ENCODE measurements at places on chromosomes 2 and 18.

- DNase-seq, result no peak
Observed at GRCh38 chr2:85756195-85756594, 2.4 kb downstream of the ATOH8 start.

- DNase-seq, result no peak
Observed at GRCh38 chr18:50053111-50053510, 141.8 kb downstream of the MYO5B start.

DNA sequence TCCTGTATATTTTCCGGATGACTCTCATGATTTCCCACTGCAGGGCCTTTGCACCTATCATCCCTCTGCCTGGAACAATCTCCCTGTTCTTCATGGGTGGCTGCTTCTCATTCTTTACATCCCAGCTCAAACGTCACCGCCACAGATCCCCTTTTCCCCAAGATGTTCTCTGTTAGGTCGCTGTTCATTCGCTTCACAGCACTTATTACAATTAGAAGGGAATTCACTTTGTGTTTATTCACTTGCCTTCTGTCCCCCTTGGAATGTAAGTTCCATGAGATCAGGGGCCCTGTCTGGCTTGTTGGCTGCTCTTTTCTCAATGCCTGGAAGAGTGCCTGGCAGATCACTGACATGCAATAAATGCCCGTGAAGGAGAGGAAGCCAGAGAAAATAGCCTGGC lies 106.7 kb downstream of the FOXI3 start:
- DNase-seq, result no peak

DNA sequence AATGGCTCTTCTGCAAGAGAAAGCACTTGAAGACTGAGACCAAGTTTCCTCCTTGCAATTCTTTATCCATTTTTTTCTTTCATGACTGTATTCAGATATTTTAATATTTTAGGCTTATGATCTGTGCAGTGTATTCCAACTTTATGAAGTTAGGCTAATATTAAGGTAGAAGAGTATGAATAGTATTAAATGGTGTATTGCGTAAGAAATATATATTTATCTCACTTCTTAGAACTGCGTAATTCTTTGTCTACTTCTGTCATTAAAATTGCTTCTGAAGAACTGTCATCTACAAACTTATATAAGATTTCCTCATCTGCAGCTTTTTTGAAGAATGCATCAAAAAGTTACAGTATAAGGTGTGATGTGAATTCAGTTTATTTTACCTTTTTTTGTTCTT lies 183.2 kb downstream of the DLGAP1 start:
- no peak for DNase-seq

DNA sequence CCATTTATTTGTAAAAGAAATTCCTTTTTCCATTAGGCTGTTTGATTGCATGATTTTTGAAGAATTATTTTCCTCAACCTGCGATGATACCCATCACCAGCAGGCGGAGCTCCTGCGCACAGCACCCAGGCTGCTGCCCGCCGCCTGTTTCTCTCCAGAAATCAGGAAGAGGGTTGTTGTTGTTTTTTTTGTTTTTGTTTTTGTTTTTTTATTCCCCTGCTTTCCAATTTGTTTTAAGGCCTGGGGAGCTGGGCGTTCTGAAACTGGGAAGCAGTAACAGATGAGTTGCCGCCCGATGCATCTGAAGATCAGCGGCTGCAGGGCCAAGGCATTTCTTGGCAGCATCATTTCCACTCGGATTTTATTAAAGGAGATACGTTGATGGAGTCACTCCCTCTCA lies 132.1 kb downstream of the MBP start:
- peak; percentile 55 for DNase-seq

DNA sequence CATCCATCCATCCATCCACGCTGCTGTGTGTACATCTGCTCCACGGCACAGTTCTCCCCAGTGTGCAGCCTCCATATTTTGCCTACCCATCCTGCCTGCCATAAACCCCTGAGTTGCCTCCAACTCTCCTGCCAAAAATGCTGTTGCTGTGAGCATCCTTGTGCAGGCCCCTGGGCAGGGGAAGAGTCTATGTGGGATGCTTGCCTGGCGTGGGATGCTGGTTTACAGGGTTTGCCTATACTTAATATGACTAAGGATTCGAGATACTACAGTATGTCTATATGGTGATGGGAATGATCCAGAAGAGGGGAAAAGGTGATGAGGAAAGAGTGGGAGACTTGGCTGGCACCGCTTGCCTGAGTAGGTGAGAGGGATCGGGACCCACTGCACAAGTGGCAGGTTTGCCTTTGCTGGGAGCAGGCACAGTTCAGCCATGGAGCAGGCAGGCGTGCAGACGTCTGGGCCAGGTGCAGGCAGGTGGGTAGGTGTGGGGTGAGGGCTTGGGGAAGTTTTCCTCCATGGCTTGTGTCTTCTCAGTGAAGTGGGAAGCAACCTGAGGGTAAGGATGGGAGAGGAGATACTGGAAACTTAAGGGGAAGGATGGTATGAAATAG lies 30.2 kb upstream of the FAHD2A start:
- no peak for DNase-seq

GRCh38 chr2:3535794-3536681 lies 16.7 kb upstream of the ADI1 start:
- DNase-seq, result peak; percentile 9

DNA sequence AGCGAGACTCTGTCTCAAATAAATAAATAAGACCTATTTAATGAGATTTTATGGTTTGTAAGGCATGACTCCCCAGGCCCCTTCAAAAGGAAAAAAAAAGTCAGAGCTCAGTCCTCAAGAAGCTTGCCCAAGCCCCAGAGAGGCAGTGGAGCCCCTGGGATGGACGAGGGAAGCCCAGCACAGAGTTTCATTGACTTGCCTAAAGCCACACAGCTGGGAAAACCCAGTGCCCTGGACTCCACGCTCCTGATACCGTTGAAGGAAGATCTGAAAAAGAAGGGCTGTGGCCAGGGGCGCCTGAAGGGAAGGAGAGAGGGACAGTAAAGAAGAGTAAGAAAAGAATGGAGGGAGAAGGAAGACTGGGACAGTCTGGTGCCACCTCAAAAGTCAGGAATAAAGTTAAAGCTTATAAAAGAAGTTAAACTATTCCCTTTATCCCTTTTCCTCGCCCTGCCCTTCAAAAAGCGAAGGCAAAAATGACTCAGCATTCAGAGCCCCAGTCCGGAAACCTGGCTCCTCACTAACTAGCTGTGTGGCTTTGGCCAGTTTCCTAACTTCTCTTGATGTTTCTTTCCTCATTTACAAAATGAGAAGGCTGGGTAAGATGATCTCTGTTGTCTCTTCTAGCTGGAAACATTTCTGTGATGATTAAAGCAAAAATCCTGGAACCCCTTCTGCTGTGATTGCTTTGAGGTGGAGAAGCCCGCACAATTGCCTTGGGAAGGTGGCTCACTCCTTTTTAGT lies 46.7 kb downstream of the LYPD1 start:
- DNase-seq, result no peak

DNA sequence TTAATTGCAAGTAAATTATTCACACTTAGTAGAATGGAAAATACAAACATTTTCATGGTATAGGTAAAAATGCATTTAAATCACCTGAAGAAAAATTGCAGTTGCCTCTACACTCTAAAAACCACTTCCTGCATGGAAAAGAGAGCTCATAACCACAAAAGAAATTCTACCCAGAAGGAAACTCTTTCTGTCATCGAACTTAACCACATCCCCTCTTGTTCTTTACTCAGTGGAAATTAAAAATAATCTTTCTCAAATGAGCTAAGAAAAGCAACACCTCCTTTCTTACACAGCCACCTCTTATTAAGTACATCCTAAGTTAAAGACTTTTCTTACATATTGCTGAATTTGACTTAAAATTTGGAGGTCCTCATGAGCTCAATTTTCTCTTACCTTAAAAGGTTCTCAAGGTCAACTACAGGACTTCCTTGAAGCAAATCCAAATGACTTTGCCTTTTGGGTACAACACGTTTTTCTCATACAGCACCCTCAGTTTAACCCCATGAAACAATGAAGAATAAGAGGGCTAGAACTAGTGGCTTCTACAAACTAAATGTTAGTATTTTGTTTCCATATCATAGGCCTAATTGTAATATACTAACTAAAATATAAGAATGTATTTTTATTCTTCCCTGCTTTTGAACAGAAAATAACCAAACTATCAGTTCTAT lies 109.1 kb upstream of the CRIM1 start:
- no peak for DNase-seq

- no peak for DNase-seq
Observed at GRCh38 chr2:55115761-55116597, 65.7 kb upstream of the RTN4 start.

GRCh38 chr2:36409935-36410334 lies 54.4 kb downstream of the CRIM1 start:
- no peak for DNase-seq

DNA sequence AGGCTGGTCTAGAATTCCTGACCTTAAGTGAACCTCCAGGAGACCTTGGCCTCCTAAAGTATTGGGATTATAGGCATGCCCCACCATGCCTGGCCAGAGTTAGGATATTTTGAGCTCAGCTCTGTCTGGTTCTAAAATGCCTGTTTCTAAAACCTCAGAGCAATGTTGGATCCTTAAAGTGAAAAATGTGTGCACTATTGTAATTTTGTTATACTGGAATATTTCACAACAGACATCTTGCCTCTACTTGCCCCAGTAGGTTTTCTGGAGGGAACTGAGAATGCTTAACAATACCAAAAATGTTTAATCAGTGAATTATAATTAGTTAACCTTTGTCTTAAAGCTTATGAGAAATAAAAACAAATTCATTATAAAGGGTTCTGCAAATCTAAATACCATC lies 144.6 kb upstream of the CCDC195 start:
- no peak for DNase-seq

DNA sequence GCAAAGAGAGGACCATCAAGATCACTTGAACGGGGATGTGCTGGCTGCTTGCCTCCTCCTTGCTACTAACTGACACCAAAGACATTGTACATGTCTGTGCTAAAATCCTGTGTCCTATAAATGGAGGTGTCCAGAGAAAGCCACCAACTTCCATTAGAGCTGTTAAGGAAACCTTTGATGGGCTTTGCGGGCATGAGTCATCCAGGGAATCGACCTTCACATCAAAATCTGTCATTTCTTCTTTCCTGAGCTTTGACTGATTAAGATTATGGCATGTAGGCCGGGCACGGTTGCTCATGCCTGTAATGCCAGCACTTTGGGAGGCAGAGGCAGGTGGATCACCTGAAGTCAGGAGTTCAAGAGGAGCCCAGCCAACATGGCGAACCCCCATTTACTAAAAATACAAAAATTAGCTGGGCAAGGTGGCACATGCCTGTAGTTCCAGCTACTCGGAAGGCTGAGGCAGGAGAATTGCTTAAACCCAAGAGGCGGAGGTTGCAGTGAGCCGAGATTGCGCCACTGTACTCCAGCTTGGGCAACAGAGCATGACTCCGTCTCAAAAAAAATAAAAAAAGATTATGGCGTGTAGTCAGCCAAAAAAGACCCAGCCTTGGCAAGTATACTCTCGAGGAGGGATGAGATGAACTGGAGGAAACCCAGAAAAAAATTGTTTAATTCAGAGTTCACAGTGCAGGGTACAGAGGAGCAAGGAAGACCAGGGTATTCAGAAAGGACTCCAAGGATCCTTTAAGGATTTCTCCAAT lies 115.8 kb downstream of the CABLES1 start:
- no peak for DNase-seq

DNA sequence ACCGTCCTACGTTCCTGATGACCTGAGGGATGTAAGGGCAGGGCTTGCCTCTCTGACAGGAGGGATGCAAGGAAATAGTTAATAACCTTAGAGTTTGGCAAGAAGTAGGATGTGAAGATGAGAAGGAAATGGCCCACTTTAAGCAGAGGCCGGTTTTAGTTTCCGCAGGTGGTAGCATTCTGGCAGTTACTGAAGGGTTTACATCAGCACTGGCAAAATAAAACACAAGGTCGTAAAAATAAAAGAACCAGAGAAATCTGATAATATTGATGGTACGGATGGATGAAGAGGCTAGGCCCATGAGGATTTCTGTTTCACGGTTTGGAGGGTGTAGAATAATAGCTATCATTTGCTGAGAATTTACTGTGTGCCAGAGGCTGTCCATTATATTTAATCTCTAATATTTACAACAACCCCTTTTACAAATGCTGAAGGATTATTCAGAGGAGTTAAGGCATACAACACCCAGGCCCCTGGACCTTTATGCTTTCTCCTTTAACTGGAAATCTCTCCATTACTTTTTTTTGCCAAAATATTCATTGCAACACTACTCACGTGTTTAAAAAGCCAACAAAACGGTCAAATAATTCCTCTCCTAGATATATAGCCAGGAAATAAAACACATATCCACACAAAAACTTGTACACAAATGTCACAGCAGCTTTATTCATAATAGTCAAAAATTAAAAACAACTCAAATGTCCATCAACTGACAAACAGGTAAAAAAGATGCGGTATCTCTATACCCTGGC lies 28.5 kb downstream of the DAPL1 start:
- DNase-seq, result no peak

DNA sequence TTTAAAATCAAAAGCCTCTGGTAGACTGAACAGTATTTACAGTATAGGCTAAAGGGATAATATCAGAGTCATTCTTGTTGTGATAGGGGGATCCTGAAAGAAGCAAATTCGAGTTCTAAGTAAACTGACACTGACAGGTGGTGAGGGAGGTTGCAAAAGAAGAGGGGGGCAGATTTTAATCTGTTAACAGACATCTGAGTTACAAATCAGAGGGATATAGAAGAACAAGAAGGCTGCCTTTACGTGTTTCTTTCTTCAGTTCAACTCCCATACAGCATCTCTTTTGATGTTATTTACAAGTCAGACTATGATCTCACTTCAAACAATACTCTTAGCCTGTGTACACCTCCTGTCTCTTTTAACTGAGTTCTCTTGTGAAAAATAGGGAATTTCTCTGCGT lies 16.3 kb upstream of the ITGA4 start:
- DNase-seq, result no peak

DNA sequence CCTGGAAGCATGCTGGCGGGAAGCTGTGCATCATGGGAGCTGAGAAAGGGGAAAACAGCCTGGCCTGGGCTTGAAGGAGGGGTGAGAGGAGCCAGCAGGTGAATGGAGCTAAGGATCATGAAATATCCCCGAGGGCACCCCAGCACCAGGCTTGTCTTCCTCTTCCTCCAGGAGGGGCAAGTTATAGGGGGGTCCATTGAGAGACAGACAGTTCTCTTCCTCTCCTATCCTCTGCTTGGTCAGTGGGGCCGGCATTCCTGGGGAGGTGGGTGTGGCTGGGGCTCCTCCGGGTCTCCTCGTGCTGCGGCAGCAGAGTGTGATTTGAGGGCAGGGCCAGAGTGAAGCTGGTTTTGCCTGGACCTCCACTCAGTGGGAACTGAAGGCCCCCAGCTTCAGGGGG lies 78.9 kb downstream of the LIPG start:
- DNase-seq, result no peak

DNA sequence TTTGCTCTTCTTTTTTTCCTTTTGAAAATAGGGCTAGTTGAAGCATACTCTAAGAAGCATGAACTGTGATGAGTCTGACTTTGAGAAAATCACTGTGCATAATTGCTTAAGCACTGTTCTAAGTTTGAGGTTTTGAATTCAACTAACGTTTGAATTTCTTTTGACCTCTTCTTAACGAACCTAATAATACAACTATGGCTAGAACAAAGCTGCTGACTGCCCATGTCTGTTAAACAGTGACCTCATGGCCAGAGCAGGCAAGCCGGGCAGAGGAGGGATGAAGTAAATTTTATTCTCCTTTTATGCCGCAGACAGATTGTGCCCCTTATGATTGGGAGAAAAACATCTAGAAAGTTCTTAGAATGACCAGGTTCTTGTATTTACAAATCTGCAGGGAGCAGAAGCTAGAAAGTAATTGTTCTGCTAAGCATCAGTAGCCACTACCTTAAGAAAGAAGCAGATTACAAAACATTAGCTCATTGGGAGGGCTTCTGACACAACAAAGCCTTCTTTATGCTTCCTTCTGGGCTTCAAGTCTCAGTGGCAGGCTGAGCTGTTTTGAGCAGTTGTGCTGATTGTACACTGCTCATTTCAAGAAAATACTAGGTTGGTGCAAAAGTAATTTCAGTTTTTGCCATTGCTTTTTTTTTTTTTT lies 97.8 kb upstream of the RASGRP3 start:
- DNase-seq, result no peak

Data from hematopoietic multipotent progenitor cell treated with erythropoietin and hydrocortisone succinate and interleukin-3 and kit ligand, for 15 days (in vitro differentiated cells).